ENCODE measurements at places on chromosomes 3 and 15.

DNA sequence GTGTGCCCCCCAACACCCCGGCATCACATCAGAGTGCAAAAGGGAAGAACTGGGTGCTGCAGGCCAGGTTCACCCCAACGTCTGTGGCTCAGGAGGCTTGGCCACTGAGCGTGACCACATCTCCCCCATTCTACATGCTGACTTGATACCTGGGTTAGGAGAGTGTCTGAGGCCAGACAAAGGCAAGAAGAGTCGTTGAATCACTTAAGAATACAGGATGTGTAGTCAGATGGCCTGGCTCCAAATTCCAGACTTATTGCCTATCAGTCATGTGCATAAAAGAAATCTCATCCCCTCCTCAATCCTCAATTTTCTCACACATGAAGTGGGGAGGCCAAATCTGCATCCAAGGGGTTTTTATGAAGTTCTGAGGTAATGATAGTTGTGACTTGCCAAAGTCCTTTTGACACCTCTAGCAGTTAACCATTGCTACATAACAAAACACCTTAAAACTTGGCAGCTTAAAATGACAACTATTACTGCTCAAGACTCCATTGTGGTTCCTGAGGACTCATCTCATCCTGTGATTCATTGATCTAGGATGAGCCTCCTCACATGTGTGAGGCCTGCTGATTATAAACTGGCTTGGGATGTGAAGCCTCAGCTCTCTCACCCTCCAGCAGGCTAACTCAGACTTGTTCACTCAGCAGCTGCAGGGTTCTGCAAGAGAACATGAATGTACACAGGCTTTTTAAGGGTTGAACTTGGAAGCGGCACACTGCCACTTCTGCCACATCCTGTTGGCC is 138.8 kb upstream of the TLE3 start:
- DNase-seq: no peak

DNA sequence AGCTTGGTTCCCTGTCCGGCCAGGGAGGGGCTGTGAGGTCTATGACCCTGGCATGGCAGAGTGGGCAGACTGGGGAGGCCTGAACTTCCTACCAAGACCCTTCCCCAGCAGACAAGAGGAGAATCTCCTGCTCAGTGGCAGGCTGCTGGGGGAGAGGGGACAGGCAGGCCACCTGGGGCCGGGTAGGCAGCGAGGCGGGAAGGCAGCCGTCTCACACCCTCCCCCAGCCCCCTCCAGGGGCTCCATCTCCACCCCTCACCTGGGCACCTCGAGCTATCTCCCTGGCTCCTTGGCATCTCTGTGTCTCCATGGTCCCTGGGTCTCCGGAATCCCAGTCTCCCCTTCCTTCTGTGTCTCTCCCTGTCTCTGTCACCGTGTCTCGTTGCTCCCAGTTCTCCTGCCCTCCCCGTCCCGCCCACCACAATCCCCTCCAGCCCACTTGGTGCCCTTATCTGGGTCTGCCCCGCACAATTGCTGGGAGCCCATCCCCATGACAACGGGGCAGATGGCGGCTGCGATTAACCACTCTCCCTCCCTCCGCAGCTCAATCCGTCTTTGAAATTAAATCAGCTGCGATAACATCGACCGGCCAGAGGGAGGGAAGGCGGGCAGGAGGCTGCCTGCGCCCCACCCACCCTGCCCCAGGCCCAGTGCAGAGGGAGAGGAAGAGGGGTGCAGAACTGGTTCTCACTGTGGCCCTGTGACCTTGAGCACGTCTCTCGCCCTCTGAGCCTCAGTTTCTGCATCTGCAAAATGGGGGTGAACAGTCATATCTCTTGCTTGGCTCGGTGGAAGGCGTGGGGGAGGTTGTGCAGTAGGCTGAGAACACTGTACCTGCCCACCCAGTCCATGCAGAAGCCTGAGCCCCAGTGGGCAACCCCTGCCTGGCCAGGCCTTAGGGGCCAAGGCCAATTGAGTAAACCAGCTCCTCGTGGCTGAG is 9.6 kb downstream of the DNAJB8 start:
- no peak for DNase-seq

DNA sequence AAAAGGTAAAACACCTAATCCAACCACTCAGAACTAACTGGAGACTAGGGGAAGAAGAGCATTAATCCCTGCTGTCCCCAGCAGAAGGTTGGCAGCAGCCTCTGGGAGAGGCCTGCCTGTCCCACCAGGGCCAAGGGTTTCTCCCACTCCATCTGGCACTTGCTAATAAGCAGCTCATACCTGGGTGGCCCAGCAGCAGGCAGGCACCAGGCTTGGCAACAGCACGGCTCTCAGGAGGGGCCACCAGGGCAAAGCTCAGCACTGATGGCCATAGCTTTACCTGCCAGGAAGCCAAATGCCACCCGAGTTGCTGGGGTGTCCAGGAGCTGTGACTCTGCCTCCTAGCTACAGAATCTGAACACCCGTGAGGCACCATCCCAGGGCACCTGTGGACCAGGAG is 58.3 kb downstream of the BOC start:
- peak; percentile 56 for DNase-seq

- DNase-seq: no peak
These were observed 367.4 kb downstream of the IL20RB start for GRCh38 chr3:137325170-137325569.

DNA sequence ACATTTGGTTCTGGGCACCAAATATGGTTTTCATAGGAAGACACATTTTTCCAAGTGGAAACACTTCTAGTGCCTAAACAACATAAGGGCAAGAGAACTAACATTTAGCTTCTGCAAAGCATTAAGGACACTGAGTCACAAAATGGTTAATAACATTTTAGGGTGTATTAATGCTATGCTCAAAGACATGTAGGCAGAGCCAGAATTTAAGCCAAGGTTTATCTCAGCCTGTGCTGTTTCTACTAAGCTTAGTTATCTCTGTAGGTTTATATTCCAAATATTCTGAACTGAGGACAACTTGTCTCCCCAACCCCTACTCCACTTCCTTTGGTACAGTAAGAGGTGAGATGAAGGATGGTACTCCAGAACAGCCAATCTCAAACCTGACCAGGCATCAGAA is 54.1 kb upstream of the AKAP13 start:
- DNase-seq: no peak

GRCh38 chr3:52061121-52061910 is 4.9 kb upstream of the DUSP7 start:
- DNase-seq: no peak

DNA sequence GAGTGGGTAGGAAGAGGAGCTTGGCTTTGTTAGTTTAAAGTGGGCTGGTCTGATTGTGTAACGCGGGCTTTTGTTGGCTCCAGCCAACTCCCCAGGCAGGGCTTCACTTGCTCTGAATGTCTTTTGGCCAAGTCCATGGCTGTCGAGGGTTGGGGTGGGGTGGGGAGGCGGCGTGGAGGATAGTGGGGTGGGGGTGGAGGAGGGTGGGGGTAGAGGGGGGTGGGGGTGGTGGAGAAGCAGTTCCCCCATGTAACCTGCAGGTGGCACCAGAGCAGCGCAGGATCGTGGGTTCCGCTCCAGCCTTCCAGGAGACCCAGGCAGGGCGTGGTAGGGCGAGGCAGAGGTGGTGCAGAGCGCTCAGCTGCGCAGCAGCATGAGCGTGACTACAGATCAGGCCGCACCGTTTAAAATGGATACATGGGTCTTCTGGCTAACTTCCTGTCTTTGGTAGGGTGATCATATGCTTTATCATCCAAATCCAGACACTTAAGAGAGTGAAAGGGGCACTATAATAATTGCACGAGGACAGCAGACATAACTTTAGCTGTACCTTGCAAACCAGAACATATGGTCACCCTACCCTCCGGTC is 28.3 kb downstream of the GOLGA6A start:
- no peak for DNase-seq

DNA sequence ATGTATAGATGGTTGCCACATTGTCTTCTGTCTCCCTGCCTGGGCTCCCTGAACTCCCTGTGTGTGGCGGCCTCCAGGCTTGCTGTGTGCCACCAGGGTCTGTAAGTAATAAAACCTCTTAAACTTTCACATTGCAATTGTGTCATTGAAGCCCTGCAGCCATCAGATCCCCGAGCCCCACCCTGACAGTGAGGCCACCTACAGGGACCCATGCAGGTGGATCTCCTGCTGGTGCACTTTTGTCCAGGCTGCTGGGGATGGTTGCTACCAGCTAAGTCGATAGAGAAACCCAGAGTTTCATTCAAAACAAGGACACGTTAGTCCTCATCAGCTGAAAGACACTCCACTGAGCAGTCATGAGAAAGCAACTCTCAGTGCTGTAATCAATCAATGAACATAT is 133.6 kb upstream of the PRICKLE2 start:
- DNase-seq: no peak

DNA sequence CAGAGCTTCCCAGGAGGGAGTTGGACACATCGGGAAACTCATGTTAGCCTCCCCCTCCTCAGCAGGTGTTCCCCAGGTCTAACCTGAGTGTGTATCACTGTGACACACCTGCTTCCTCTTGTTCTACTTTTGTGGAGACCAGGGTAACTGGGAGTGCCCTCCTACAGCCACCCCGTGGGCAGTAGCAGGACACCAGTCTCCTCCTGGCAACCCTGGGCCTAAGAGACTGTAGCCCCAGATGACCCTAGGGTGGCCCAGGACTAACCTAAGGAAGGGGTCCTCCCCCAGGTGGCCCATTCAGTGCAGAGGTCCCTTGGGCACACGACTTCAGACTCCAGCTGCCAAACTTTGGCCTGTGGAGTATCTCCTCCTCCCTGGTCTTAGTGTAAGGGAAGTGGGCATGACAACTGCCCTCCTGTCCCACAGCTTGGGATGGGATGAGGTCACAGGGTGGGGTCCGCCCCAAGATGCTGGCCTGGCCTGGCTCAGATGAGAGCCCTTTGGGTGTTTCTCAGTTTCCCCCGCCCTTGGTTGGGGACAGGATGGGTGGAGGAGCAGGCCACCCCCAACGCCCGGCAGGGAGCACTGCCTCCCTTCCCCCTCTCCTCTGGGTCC is 4.8 kb downstream of the CSK start:
- no peak for DNase-seq

DNA sequence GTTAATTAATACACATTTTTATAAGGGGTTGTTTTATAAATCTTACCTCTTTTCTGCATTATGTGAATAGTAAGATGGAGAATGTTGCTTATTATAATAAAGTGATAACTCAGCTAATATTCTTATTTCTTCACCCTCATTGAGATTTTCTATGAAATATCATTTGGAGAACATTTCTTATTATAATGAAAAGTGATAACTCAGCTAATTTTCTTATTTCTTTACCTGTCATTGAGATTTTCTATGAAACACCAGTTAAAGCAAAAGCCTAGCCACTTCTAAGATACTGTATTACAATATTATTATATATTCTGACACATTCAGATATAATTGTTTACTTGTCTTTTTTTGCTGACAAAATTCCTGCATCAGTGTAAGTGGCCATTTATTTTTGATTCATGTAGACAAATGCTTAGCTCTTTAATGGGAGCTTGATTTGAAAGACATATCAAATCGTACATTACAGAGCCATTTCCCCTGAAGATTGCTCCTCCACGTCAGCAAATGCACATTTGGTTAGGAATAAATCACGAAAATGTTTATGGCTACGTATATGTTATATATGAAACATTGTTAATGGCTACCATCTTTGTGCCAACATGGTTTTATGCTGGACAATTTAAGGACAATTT is 427.5 kb downstream of the CHL1 start:
- no peak for DNase-seq

DNA sequence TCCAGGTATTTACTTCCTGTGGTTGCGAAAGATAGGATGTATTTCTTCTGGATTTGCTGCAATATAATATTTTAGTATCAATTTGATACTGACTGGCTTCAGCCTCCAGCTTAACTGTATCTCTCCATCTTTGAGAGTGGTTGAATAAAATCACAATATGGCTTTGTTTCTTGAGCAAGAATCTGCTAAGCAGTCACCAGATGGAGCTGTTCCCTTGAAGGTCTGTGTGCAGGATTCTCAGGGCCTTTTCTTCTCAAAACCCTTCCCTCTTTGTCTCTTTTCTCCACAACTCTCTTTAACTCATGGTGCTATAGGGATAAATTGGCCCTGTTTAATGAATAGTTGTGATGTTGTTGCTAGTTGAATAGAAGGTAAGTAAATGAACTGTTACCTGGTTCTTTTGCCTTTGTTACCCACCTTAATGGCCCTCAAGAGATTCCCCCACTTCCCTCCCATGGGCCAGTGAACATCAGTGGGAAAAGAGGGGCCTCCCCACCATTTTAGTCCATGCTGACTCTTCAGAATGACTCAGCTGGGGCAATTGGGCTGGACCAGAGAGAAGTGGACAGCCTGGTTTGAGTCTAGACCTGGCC is 34.8 kb upstream of the RAB6B start:
- no peak for DNase-seq

- DNase-seq: no peak
These were observed 284.2 kb upstream of the TPM1 start for GRCh38 chr15:62758126-62758951.

DNA sequence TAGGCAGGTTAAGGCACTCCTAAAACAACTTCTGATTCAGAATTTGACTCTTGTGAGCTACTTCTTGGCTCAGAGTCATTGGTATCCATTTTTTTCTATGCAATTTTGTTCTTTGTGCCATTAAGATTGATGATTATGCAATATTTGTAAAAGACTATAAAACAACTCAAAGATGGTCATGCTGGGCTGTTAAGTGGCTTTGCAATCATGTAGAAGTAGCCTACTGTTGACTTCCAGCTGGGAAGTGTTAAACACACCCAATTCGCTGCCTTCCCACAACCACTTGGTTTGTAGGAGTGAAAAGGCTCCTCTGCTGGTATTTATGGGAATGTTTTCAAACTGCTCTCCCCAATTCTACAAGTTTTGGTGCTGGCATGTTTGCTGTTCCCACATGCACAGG is 74.7 kb upstream of the COL6A6 start:
- no peak for DNase-seq

- no peak for DNase-seq
These were observed 140.3 kb downstream of the TBC1D5 start for GRCh38 chr3:17602126-17602525.

GRCh38 chr3:132605374-132605792 is 8.3 kb downstream of the ACKR4 start:
- no peak for DNase-seq

- DNase-seq: no peak
These were observed 146.3 kb upstream of the VEPH1 start for GRCh38 chr3:157649511-157649910.

DNA sequence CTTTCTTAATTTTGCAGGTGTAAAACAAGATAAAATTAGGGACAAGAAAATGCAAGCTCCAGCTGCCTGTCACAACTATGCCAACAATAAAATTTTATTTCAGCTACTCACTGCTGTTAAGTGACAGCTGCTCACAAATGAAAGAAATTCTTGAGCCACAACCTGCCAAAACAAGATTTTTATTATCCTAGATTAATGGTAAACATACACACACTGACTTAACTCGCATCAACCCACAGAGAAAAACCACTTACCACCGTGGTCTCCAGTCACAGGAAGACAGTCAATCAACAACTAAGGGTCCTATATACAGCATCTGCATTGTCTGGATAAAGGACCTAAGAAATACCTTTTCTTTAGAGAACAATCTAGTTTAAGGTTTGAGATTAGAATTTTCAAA is 31.3 kb downstream of the EFL1 start:
- no peak for DNase-seq

GRCh38 chr15:53324061-53324460 is 435.4 kb downstream of the WDR72 start:
- no peak for DNase-seq
